ENCODE measurements at places on chromosomes 3 and 15.
A peak's percentile ranks its signal among the peaks of the same experiment; 100 is the strongest.

GRCh38 chr15:75799190-75799589, 44.1 kb upstream of the UBE2Q2 start:
- DNase-seq: no peak

GRCh38 chr3:139897759-139898158, 37.2 kb upstream of the CLSTN2 start:
- DNase-seq: no peak

GRCh38 chr3:1117843-1118473, 25.1 kb downstream of the CNTN6 start:
- DNase-seq: no peak

GRCh38 chr3:57935539-57935938, 72.7 kb upstream of the FLNB start:
- no peak for DNase-seq

DNA sequence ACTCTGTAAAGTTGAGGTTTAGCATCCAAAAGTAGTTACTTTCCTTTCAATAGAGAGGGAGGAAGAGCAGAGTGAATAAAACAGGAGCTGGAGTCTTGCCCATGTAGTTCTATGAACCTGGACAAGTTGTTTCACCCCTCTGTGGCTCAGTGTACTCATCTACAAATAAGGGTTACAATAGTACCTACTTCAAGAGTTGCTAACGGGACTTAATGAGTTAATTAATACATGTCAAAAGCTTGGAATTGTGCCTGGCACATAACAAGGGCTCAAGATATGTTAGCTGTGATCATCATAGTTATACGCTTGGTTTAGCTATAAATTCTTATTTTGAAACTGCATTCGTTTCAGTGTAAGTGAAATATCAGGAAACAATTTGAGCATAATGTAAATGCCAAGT, 388.5 kb upstream of the THBS1 start:
- no peak for DNase-seq

- DNase-seq: no peak
Measured at GRCh38 chr3:88988906-88989305, 118.5 kb upstream of the EPHA3 start.

DNA sequence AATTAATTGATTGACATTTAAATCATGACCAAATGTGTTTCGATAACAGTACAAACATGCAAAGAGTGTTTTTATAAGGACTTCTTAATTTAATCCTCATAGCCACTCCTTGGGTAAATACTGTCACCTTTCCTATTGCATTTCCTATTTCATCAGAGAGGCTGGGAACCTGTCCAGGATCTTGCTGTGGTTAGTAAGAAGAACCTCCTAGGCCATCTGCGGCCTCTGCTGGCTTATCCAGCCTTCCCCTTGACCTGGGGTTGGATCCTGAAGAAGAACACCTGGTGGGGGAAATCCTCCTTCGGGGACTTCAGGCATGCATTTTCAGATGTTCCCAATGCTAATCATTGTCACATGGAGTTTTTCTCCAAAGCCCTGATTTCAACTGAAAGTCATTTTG, 25.5 kb downstream of the GLDN start:
- DNase-seq: no peak

GRCh38 chr3:71991046-71991445, 206.1 kb upstream of the PROK2 start:
- no peak for DNase-seq

GRCh38 chr15:42401544-42402454, 42.5 kb downstream of the CAPN3 start:
- DNase-seq: no peak

DNA sequence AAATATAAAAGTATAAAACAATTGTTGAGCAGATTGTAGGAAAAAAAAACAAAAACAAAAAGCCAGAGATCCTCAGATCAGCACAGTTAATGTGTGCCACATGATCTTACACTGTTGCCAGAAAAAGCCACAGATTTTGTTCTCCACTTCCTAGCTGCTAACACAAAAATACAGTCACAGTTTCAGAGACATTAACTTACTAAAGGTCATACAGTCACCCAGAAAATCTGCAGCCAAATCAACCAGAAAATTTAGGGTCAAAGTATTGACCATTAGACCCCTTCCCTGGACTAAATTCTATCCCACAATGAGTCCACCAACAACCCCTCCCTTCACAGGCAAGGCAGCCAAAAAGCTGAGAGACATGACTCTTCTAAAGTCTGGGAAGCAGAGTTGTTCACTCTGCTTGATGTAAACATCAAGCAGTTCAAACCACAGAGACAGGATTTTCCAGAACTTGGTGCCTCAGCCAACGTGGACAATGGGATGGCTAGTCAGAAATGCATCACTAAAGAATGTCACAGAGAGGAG, 59.1 kb downstream of the SST start:
- DNase-seq: no peak

DNA sequence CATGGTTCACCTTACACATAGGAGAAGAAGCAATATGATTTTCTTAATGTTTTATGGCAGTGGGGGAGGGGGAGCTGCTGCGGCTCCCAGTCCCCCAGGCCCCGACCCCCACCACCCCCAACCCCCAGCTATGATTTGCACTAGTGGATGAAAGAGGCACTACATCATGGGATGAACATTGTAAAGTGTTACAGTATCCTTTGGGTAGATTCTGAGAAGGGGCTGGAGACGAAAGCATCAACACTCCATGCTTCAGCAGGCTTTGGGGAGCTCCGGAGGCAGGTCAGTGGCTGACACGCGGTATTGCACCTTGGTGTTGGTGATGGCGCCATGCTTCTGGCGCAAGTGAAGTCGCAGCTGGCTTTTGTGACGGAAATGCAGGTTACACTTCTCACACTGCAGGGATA, 19.9 kb upstream of the RTP2 start:
- no peak for DNase-seq

- DNase-seq: no peak
Measured at GRCh38 chr15:70088455-70088854, 9.3 kb downstream of the TLE3 start.

GRCh38 chr3:192890347-192891335, 27.0 kb downstream of the MB21D2 start:
- DNase-seq: no peak

- DNase-seq: no peak
Measured at GRCh38 chr3:66336333-66336766, 115.5 kb downstream of the SLC25A26 start.

- DNase-seq: no peak
Measured at GRCh38 chr3:123347691-123348264, 101.1 kb downstream of the ADCY5 start.

DNA sequence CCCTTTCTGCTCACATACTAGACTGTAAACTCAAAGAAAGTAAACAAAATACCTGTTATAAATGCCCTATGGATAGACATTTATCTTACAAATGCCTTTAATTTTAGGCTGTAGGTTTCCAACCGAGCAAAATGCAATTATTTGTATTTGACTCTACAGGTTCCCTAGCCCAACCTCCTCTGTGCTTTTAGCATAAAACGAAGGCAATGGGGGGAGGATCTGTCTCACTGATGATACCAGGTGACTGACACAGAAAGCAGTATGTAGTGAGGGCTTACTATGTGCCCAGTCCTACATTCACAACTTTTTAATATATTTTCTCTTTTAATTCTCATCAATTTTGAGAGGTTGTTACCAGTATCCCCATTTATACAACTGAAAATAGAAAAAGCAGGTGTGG, 87.4 kb downstream of the OXNAD1 start:
- DNase-seq: no peak

GRCh38 chr3:146163584-146163983, 2.6 kb upstream of the PLOD2 start:
- no peak for DNase-seq

DNA sequence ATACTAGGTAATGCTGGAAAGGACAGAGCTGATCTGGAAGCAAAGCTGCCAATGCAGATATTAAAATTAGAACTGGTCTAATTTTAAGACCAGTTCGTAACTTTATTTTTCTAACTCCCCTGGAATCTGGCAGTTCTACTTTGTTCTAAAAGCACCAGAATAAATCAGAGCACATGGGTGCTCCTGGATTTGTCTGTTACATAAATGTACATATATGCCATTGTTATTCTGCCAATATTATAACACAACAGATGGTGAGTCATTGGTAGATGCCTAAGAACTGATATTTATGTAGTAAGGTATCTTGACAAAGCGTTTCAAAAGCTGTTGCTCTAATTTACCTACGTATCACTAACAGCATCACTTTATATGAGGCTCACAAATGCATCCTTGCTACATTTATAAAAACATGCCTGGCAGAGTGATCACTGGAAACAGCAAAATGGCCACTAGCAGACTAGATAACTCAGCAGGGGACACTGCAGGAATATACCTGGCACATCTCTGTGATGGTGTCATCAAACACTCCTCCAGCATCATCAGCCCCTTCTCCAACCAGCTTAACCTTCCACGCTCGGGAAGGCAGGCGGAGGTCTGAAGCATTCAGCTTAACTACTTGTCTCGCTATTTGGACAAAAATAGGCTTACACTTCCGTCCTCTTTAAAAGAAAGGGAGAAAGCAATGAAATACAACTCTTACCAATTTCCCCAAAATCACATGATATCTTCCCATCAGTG, 26.2 kb downstream of the FBXL22 start:
- no peak for DNase-seq

GRCh38 chr3:67657192-67657591, 2.8 kb upstream of the SUCLG2 start:
- no peak for DNase-seq

DNA sequence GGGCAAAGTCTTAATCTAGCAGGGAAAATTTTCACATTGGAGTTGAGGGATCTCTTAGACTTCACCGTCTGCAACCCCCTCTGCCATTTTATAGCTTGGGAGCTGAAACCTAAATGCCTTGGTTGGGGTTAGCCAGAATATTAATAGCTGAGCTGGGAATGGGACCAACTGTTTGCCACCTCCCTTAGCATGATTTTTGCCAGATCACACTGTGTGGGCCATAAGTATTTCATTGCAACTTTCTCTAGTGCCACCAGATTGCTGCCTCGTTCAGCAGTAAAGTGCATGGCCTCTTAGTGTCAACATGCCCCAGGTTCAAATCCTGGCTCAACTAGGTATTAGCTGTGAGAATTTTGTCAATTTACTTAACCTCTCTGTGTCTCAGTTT, 55.9 kb upstream of the ABHD17C start:
- no peak for DNase-seq

DNA sequence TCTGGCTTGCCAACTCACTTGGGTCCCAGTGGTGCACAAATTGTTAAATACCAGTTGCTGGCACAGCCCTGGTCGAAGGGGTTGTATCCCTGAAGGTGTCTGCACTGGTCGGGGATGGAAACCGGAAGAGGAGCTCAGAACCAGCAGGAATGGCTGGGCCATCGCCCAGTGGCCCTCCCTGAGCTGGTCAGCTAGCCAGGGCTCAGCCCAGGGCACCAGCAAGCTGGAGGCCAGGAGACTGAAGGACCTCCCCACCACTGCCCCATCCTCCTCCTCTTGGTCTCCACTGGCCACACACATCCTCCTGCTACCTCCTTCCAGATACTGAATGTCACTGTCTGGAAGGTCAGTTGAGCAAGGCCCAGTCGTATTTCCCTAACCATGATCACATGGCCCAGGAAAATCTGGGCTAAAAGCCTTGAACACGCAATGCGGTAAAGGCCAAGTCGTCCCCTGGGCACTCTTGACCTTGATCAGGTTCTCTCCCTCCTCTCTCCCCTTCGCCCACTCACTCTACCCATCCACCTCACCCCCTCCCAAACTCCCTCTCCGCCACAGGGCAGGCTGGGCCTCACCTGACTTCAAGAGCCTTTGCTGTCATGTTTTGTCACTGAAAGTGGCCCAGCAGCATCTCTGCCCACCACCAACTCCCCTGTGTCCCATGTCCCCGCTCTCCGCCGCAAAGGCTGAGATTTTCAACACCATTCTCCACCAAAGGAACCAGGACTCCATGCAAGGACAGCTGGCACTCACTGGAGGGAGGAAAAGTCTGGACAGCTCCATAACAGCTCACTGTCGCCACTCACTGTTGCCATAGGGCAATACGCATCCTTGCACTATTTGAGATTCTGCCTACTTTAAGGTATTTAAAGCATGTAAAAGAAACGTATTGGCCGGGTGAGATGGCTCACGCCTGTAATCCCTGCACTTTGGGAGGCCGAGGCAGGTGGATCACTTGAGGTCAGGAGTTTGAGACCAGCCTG, 12.1 kb downstream of the ZDHHC19 start:
- no peak for DNase-seq

- DNase-seq: no peak
Measured at GRCh38 chr3:111802700-111803099, 56.4 kb upstream of the PHLDB2 start.

DNA sequence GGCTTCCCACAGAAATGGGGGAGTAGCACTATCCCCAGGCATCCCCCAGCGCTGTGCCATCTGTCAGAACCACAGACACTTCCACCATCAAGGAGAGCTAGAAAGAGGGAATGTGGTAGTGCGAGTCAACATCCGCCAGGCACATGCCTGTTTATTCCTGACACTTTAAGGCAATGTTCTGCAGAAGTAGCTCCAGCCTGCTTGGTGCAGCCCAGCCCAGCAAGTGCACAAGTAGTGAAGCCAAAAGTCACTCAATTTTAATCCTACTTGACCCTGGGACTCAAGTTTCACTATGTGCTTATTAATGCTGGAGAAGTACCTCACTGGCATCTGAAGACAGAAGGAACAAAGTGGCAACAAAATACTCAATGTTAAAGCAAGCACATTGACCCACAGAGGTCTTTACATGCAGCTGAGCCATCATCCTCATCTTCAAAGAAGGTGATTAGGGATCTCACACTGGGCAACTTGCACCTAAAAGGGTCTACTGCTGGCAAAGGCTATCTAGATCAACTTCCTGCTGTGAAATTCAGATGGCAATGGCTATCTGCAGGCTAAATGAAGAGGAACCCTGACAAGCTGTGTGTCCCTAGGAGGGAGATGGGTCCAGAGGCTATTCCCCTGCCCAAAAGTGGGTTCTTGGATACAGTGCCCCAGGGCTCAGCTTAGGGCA, 61.4 kb upstream of the CLDN18 start:
- DNase-seq: no peak

DNA sequence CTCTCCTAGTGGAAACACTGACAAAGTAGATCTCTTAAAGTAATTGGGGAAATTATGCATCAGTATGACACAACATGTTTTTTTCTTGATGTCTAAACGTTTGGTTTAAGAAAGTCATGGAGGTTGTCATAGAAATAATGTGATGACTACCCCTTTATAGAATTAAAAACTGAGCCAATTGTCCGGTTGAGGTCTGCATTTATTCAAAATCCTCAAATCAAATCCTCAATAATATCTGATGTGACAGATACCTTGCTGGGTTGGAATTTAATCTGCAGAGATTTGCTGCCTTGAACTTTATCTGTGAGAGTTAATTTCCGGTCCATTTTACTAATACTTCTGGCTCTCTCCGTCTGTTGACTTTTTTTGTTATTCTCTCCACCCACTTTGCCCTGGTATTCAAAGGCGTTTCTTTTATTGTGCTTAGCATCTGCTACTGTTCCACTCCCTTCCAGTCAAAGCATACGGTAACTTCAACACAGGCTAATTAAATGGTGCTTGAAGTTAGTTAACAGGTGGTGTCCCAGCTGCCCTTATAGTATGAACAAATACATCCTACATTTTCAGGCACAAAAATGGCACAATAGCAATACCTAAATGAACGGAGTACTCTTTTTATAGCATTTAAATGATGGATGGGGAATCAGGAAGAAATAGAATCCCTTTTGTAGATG, 628.3 kb downstream of the ROBO1 start:
- peak; percentile 97 for DNase-seq

- DNase-seq: no peak
Measured at GRCh38 chr3:141707741-141708203, 30.3 kb upstream of the RNF7 start.
